GM12892 (cell line): ENCODE measurements at places on chromosomes 2 and 18.

- no peak for DNase-seq
These were observed 167.7 kb downstream of the ANAPC1 start for GRCh38 chr2:111715987-111716904.

- DNase-seq, result no peak
These were observed 479 bp upstream of the ATP5F1A start for GRCh38 chr18:46098616-46098933.

DNA sequence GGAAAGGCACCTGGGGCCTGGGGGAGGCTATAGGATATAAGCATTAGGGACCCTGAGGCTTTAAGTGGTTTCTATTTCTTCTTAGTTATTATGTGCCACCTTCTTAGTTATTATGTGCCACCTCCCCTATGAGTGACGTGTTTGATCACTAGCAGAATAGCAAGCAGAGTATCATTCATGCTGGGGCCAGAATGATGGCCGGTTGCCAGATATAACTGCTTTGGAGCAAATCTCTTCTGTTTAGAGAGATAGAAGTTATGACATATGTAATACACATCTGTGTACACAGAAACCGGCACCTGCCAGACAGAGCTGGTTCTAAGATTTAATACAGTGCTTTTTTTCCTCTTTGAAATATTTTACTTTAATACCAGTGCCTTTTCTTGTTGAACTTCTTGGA, 29.4 kb downstream of the LIPG start:
- no peak for DNase-seq

GRCh38 chr2:22893761-22894517, 491.0 kb upstream of the KLHL29 start:
- no peak for DNase-seq

DNA sequence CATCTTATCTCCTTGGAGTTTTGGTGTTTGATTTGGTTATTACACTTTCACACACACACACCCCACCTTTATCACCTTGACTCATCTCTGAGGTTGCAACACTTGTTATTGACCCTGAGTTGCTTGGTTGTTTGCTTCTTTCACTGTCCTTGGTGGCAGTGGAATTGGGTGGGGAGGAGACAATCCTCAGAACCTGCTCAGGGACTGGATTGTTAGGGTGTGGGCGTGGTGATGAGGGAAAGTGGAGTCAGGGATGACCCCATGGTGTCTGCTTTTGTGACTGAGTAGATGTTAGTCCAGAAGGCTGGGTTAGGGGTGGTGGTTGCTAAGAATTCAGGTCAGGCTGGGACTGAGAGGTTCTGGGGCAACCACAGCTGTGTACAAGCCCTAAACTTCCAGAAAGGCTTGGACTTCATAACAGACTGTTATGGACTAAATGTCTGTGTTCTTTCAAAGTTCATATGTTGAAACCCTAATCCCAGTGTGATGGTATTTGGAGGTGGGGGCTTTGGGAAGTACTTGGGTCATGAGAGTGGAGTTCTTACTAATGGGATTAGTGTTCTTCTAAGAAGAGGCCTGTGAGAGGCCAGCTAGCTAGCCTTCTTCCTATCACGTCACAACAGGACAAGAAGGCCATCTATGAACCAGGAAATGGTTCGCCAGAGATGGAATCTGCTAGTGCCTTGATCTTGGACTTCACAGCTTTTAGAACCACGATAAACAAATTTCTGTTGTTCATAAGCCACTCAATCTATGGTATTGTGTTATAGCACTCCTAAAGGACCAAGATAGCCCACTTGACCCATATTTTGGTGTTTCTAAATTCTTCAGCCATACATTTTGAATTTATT, 3.4 kb upstream of the DIS3L2 start:
- no peak for DNase-seq

GRCh38 chr2:220396287-220396686, 768.9 kb downstream of the SLC4A3 start:
- no peak for DNase-seq

- no peak for DNase-seq
These were observed 176.9 kb upstream of the MC4R start for GRCh38 chr18:60549338-60549960.

- DNase-seq, result no peak
These were observed 7.0 kb upstream of the AOX1 start for GRCh38 chr2:200578778-200579177.

- DNase-seq, result no peak
These were observed 7.8 kb upstream of the GPR55 start for GRCh38 chr2:230932556-230933511.

DNA sequence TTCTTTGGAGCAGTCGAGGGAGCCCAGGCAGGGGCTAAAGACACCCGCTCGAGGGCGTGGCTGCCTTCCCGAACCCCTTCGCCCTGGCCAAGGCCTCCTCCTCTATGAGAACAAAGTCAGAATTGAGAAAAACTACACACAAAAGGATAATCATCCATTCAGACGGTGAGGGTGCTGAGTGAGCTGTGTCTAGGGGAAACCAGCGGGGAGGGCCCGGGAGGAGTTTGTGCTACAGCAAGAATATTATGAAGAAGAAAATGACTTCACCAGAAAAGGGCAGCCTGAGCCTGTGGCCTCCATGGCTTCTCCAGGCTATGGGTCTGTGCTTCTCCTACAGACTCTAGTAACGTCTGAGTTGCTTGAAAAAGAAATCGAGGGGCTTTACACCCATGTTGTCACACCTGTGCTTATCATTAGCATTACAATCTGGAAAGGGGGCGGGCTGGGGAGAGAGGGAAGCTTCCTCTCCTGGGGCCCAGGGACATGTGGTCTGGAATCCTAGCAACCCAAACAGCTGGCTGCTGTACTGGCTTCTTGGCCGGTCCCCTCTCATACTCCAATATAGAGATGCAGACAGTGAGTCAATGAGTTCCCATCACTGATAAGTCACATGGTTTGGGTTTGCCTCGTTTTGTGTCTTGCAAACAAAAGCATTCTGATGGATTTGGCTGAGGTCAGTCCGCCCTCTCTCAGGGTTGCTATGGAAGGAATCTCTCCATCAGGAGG, 52.0 kb upstream of the ARL4C start:
- no peak for DNase-seq

- DNase-seq, result no peak
These were observed 43.9 kb downstream of the TOGARAM2 start for GRCh38 chr2:29024882-29025430.

GRCh38 chr2:40318921-40319320, 133.0 kb downstream of the SLC8A1 start:
- DNase-seq, result no peak

DNA sequence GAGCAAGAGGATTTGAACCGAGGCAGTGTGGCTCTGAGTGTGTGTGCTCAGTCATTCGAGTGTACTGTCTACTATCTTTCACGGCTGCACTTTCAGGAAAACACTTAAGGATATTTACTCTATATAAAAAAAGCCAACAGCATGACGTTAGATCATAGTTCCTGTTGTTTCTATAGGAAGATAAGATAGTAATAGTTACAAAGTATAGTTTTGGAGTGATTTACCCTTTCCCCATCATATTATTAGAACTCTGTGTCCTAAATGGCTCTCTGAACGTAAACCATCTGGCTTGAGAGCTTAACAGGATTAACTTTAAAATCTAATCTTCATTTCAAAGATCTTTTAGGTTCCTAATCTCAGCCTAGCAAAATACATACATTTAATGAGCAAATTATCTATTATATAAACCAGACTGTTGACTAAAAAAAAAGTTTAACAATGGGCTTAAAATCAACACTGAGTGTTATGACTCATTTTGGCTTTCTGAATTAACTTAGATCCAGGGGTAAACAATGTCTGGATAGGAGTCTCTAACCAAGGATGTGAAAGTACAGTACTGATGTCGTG, 150.3 kb upstream of the DNMT3A start:
- no peak for DNase-seq

DNA sequence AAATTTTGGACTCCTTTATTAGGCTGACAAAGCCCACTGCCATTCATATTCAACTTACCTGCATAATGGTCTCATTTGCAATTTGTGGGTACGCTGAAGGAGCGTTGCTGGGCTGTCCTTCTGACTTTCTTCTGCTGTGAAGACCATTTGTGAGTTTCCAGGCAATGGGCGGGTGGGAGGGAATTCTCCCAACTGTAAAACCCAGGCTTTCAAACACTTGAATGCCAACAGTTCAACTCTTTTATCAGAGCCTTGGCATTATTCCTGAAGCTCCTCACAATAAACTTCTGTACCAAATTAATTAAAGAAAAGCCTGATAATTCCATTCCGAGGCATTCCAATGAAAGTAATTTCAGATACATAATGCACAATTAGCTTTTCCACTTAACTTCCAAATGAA, 35.2 kb upstream of the GPR39 start:
- no peak for DNase-seq

- DNase-seq, result no peak
These were observed 102.5 kb upstream of the ST8SIA3 start for GRCh38 chr18:57249883-57250282.

GRCh38 chr2:218883491-218884490, 3.1 kb downstream of the WNT10A start:
- peak; percentile 65 for DNase-seq

GRCh38 chr2:11669454-11670291, at the start of gene NTSR2:
TSS of gene NTSR2 (minus strand) at chr2:11670195. CDS start at chr2:11670129, 66 bp downstream.
- no peak for DNase-seq

DNA sequence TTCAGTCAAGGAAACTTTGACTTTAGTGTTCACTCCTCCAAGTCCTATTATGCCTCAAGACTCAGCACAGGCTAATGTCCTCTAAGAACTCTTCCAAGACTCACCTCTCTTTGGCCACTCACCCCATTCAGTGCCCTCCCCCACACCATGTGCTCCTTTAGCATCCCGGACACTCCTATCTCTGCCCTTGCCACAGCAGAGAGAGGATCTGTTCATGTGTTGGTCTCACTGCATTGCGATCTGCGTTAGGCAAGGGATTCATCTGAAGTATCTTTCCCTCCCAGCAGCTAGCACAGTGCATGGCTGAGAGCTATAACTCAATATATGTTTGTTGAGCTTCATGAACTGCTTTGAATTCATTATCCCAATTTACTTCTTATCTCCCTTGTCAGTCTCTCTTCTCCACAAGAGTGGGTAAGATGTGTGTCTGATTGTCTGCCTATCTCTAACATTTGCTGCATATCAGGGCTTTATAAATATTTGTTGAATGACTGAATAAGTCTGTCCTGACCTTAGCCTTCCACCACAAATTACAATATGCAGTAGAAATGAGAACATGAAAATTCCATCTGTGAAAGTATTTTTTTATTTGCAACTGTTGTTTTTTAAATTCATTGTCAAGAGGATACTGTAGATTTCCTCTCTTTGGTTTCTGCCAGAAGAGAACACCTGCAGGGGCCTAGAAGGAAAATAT, 179.9 kb upstream of the NCKAP5 start:
- no peak for DNase-seq

- DNase-seq, result no peak
These were observed 264.1 kb downstream of the EXOC6B start for GRCh38 chr2:72561621-72562318.

- DNase-seq, result no peak
These were observed 800.9 kb downstream of the BCL11A start for GRCh38 chr2:59752512-59752911.

- no peak for DNase-seq
These were observed 89.6 kb upstream of the CCDC68 start for GRCh38 chr18:55048892-55049291.

DNA sequence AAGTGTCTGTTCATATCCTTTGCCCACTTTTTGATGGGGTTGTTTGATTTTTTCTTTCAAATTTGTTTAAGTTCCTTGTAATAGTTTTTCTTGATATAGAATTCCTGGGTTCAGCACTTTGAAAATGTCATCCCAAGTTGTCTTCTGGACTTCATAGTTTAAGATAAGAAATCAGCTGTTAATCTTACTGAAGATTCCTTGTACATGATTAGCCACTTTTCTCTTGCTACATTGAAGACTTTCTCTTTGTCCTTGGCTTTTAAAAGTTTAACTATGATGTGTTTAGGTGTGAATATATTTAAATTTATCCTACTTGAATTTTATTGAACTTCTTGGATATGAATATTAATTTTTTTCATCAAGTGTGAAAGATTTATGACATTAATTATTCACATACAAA, 387.2 kb upstream of the CWC22 start:
- no peak for DNase-seq

- DNase-seq, result no peak
These were observed 108.4 kb upstream of the LDAH start for GRCh38 chr2:20931346-20931745.

GRCh38 chr18:57931038-57931437, 113.0 kb upstream of the NEDD4L start:
- DNase-seq, result no peak

- DNase-seq, result no peak
These were observed 119.4 kb downstream of the LPIN1 start for GRCh38 chr2:11865805-11866204.

DNA sequence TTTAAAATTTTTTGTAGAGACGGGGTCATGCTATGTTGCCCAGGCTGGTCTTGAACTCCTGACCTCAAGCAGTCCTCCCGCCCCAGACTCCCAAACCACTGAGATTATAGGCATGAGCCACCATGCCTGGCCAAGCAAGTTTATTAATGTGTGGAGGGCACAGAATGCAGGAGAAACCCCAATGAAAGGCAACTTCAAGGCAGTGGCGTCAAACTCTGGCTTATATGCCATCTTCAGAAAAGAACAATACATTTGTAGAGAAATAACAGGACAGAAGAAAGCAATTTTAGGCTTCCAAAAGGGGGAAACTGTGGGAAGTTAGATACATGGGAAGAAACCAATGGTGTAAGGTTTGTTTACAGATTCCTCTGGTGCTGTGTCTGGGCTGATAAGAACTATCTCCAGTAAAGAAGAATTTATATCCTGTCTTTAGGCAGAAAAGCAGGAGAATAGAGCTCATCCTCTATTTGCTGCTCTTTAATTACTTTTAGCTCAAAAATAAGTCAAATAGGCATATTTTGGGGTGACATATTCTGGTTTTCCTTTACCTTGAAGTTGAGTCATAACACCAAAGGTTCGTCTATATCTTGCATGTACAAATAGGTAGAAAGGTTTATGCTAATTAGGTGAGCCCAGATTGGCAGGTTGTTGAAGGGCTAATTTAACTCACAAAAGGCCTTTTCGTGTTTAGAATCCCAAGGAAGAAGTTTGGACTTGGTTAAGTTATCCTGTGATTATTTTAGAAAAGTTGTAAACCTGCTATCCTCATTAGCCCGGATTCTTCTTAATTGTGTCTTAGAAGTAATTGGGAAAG, 26.0 kb upstream of the TMEM214 start:
- no peak for DNase-seq

DNA sequence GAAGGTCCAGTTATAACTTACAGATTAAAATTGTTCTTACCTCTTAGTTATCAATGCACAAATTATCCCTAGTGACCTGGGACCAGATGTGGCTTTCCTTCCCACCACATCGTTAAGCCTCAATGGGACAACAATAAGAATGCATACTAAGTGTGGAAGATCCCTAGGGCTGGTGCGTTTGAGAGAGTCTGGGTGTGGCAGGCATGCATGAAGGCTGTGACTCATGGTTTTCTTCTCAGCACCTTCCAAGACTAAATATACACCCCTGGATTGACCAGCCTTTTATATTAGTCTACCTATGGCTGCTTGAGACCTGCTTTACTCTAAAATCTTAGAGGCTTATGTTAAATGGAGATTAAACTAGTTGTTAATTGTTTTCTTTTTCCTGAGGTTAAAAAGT, 261.7 kb upstream of the SLC14A2 start:
- DNase-seq, result no peak
